Colonic mucosa (tissue), 4 donors: ENCODE measurements at places on chromosomes 13 and 19. TPM values are rescaled to one million over a fixed set of nuclear protein-coding genes. Genes with fewer than 3 reads are reported as not detected.

Gene DHDH
- 1.5 TPM for total RNA-seq

DNA sequence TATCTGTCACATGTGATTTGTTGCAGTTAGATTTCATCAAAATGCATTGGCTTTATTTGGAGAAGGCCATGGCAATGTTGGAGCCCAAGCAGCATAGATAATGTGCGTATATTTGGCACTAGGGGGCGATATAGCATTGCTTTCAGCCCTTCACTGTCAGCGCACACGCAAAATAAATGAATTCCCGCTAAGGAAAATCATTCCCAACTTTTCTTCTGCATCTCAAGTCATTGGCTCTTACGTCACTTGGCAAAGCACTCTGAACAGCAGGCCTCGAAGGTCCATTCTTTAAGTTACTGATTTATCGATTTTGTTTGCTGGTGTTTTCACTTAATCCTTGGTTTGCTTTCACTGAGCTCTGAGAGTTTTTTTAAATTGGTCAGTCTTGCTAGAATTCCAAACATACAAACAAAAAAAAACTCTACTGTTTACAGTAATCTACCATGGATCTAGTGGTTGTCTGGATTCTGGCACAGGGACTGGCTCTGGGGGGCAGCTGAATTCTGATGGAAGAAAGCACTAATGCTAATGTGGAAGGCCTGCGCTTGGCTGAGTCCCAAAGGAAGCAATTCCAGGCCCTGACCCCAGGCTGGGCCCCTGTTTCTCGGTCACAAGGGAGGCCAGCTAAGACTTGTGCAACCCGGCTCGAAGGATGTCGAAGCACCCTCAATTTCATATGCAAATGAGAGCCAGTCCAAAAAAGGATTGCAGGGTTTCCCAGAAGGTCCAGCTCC, 97.7 kb upstream of the IPO5 start:
- no peaks in the 10 kb centered on the region for H3K4me1 ChIP-seq
- no peaks in the 10 kb centered on the region for H3K36me3 ChIP-seq
- no peak overlapping the region for H3K27ac ChIP-seq
- DNase-seq = peak; percentile 37
- no peak overlapping the region for H3K4me3 ChIP-seq

GRCh38 chr19:55070466-55071128, 5.1 kb upstream of the EPS8L1 start:
- no peak overlapping the region for H3K4me3 ChIP-seq
- peaks cover 9% of the 10 kb centered on the region for H3K27me3 ChIP-seq
- no peaks in the 10 kb centered on the region for H3K4me1 ChIP-seq
- H3K27ac ChIP-seq = peak overlapping the region; percentile 24

- no peaks in the 10 kb centered on the region for H3K36me3 ChIP-seq
- no peak overlapping the region for H3K27ac ChIP-seq
- no peak for DNase-seq
- H3K4me3 ChIP-seq = no peak overlapping the region
- no peaks in the 10 kb centered on the region for H3K27me3 ChIP-seq
Observed at GRCh38 chr19:38009650-38010242, 102.7 kb downstream of the SIPA1L3 start.

- H3K4me3 ChIP-seq = peak overlapping the region; percentile 54
- peak overlapping the region; percentile 84 for H3K27ac ChIP-seq
- peak; percentile 32 for DNase-seq
- no peaks in the 10 kb centered on the region for H3K4me1 ChIP-seq
- H3K27me3 ChIP-seq = peaks cover 7% of the 10 kb centered on the region
Observed at GRCh38 chr19:51689751-51690453, 3.2 kb upstream of the SPACA6 start.

Gene MYPOP
- 9.0 TPM for total RNA-seq

Gene LILRA5
- total RNA-seq = 0.42 TPM

GRCh38 chr13:29709407-29710069, 114.0 kb upstream of the SLC7A1 start:
- no peak overlapping the region for H3K4me3 ChIP-seq
- H3K4me1 ChIP-seq = no peaks in the 10 kb centered on the region
- no peaks in the 10 kb centered on the region for H3K27me3 ChIP-seq
- H3K36me3 ChIP-seq = no peaks in the 10 kb centered on the region

GRCh38 chr13:75145927-75146326, 336.0 kb downstream of the TBC1D4 start:
- no peak for DNase-seq
- no peaks in the 10 kb centered on the region for H3K36me3 ChIP-seq
- H3K27me3 ChIP-seq = no peaks in the 10 kb centered on the region
- no peak overlapping the region for H3K27ac ChIP-seq

DNA sequence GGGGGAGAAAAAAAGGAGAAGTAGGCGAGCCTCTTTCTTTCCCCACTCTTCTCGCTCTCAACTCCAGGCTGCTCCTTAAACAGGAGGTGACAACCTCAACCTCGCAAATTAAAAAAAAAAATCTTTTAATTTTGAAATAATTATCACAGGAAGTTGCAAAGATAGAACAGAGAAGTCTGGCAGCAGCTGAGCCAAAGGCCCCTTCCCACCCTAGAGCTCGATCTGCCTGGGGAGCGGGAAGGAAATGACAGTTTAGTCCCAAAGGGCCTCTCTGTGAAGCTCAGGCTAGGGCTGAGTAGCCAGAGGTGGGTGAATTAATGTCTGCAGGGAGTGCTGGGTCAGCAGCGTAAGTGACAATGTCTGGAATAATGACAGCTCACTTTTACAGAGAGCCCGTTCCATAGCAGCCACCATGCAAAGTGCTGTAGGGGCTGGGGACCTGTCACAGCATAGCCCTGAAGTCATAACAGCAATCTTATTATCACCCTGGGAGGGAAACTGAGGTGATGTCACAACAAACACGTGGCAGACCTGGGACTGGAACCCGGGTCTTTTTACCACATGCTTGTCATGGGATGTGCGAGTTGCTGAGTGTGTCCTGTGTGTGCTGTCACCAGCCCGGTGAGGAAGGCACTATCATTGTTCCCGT, 8.8 kb upstream of the CD22 start:
- no peak overlapping the region for H3K27ac ChIP-seq
- DNase-seq = no peak
- no peaks in the 10 kb centered on the region for H3K4me1 ChIP-seq
- H3K27me3 ChIP-seq = no peaks in the 10 kb centered on the region

DNA sequence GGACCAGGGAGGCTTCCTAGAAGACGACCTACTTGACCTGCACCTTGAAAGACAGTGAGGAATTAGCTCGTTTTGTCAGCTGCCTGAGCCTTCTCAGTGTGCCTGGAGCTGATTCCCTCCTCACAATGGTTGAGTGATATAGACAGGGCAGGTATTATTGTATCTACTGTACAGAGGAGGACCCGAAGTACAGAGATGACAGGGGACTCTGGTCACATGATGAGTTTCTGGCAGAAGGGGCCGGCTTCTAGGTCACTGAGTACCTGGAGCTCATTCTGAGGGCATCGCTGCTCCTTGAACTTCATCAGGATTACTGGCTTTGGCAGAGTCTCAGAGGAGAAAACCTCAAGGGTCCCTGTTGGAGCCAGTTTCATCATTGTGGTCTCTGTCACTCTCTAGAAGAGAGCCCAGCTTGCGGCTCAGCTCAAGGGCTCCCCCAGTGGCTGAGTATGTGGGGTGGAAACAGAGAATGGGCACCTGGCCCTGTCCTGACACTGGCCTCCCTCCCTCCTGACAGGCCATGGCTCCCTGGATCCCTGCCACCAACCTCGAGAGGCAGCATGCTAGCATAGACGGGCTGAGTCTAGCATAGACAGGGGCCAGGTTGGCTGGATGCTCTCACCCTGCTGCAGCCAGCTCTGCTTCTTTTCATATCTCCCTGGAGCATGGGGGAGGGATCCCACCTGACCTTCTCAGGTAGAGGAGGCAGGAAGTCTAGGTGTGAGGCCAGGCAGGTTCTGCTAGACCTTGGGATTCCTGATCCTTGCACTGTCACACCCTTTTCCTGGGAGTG, 38.7 kb downstream of the NFIX start:
- H3K36me3 ChIP-seq = no peaks in the 10 kb centered on the region
- peak; percentile 89 for DNase-seq
- H3K4me3 ChIP-seq = no peak overlapping the region
- peaks cover 32% of the 10 kb centered on the region for H3K4me1 ChIP-seq
- H3K27me3 ChIP-seq = no peaks in the 10 kb centered on the region
- peak overlapping the region; percentile 84 for H3K27ac ChIP-seq

Gene C19orf85
- not detected for total RNA-seq
